Fibroblast of villous mesenchyme (primary cell): ENCODE measurements at places on chromosomes 7 and 10. TPM values are rescaled to one million over a fixed set of nuclear protein-coding genes. Genes with fewer than 3 reads are reported as not detected.

DNA sequence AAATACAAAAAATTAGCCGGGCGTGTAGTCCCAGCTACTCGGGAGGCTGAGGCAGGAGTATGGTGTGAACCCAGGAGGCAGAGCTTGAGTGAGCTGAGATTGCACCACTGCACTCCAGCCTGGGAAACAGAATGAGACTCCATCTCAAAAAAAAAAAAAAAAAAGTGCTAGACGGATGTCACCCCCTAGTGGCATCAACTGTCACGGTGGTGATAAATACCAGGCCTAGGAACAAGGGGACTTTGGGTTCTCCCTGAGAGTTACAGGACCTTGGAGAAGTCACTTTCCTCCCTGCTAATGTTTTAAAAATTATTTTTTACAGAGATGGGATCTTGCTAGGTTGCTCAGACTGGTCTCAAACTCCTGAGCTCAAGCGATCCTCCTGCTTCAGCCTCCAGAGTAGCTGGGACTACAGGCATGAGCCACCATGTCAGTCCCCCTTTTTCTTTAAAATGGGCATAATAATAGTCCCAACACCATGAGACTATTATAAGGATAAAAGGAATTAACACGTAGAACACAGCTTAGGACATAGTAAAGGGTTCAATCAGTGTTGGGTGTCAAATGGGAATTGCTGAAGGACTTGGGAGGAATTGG lies 2.6 kb upstream of the TMEM130 start:
- no peak for DNase-seq

GRCh38 chr10:8568401-8568800 lies 513.9 kb downstream of the GATA3 start:
- DNase-seq, result no peak

DNA sequence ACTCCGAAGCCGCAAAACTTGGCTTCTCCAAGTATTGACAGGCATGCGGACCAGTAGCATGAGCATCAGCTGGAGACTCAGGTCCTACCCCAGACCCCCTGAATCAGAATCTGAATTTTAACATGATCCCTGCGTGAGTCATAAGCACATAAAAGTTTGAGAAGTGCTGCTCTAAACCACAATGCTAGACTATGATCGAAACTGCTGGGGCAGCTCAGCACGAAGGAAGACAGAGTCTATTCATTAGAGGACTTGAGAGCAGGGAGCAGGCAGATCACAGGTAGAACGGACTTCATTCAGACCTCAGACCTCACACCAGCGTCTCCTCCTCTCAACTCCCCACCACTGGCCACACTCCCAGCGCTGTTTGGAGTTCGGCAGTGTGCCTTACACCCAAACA lies 16.9 kb downstream of the CAMK2G start:
- DNase-seq, result peak; percentile 36

DNA sequence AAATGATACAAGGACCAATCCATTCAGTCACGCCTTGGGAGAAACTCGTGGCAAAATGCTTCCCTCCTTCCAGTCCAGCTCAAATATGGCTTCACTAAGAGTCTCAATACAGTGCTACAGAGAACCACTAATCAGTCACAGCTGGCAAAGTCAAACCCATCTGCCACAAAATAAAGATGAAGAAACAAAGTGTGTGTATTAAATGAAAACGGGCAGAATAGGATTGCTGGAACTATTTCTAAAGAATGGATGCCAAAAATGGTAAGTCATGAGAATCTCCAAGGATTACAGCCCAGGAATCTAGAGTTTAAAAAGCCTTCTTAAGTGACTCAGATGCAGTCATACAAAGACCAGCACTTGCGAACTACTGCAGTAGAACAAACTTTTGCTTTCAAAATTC lies 61.9 kb downstream of the CACUL1 start:
- DNase-seq, result peak; percentile 76

DNA sequence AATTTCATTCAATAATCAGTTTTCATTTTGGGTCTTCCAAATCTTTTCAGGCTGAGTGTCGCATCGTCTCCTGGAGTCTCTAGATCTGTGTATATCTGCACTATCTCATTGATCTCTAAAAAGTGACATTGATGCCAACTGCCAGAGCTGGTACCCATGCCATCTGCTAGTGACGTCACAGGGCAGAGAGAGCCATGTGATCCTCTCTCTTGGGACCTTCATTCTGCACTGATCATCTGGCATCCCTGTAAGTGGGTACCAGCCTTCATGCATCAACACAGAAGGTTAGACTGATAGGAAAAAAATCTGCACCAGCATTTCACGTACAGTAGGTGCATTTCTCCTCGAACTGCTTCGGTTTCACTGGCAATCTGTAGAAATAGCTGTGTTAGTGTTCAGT lies at the start of gene NEUROD6:
TSS of gene NEUROD6 (minus strand) at position 124 of the 400 bp plus-strand sequence. CDS start 1,458 bp downstream, outside the sequence.
- DNase-seq, result no peak

GRCh38 chr10:94155722-94156271 lies 162.1 kb downstream of the PLCE1 start:
- no peak for DNase-seq

DNA sequence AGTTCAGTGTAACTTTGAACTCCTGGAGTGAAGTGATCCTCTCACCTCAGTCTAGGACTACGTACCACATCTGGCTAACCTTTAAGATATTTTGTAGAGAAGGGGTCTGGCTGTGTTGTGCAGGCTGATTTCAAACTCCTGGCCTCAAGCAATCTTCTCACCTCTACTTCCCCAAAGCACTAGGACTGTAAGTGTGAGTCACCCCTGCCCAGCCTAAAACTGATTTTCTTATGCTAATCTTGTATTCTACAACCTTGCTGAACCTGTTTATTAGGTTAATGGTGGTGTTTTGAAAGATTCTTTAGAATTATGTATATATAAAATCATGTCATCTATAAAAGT lies 58.0 kb downstream of the LCOR start:
- no peak for DNase-seq

DNA sequence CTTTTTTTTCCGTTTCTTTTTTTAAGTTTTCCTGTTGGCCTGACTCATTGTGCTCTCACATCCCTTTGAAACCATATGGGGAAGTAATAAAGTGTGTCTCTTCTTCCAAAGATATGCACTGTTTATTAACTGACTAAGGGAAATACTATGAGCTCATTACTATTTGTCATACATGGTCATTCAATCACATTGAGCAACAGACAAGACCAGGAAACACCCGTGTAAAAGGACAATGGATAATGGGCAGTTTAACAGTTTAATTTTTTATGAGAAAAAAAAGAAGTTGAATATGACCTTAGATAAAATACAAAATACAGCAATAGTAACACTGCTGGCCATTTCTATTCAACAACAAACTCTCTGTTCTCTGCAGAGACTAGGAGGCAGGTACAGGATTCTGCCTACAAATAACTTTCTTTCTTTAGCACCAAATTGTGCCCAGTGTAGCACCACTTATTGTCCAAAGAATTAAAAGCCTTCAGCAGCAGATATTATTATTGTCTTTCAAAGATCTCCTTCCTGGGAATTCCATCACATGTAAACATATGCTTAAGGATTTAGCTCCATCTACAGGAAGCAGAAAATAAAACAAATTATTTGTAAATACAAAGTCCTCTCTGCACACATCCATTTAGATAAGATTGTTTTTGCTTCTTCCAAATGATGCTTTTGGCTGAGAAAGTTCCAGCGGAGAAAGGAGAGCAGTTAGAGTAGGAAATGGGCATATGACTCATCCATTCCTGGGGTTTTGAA lies 55.0 kb upstream of the AKR1E2 start:
- peak; percentile 92 for DNase-seq

DNA sequence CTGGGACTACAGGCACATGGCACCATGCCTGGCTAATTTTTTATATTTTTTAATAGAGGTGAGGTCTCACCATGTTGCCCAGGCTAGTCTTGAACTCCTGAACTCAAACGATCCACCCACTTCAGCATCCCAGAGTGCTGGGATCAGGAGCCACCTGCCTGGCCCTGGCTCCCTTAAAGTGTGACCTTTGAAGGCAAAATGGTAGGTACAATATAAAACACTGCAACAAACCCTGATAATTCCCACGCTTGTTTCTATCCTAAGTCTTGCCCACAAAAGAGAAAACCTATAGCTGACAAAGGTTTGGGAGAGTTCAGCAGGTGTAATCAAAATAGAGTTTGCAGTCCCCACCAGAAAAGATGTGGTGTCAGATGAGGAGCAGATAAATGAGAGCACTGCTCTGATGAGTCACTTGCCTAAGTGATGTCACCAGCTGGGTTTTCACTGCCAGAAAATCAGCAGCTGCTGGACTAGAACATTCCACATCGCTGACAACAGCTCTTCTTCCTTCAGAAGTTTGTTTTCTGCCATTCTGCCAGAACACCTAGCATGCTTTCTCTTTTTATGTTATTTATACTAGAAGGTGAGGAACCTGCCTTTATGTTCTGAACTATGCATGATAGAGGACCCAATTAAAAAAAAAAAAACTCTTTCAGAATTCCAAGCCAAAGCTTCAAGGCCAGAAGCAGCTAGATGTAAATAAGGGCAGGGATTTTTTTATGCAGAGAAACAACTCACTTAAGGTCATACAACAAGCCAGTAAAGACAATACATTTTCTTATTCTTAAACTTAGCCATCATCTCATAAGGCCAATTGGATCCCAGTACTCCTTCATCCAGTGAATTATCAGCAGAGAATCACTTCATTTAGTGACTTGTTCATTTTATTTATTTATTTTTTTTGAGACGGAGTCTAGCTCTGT lies 18.0 kb downstream of the PURB start:
- DNase-seq, result peak; percentile 91

DNA sequence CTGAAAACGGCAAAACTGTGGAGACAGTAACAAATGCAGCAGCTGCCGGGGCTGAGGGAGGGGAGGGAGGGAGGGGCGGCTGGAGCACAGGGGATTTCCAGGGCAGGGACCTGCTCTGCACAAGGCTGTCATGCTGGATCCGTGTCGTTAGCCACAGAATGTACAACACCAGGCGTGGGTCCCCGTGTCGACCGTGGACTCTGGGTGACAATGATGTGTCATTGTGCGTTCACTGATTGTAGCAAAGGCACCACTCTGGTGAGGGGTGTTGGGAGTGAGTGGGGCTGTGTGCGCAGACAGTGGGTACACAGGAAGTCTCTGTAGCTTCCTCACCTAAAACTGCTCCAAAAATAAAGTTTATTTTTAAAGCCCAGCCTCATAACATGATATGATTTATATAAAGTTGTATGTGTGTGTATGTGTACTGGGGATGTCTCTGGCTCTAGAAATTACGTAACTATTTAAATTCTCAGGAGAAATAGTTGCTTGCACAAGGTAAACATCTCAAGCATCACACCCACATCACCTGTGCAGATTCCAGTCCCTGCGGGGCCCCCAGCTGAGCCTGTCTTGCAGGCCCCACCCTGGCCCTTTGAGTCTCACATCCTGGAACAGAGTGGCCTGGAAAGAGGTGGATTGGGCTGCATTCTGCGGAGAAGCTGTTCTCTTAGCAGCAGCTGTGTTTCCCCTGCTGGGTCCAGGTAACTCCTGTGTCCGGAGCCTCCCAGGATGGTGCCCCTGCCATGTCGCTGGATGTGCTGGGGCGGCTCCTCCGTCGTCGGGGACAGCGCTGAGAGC lies 135.7 kb downstream of the DYNC2I1 start:
- DNase-seq, result no peak

DNA sequence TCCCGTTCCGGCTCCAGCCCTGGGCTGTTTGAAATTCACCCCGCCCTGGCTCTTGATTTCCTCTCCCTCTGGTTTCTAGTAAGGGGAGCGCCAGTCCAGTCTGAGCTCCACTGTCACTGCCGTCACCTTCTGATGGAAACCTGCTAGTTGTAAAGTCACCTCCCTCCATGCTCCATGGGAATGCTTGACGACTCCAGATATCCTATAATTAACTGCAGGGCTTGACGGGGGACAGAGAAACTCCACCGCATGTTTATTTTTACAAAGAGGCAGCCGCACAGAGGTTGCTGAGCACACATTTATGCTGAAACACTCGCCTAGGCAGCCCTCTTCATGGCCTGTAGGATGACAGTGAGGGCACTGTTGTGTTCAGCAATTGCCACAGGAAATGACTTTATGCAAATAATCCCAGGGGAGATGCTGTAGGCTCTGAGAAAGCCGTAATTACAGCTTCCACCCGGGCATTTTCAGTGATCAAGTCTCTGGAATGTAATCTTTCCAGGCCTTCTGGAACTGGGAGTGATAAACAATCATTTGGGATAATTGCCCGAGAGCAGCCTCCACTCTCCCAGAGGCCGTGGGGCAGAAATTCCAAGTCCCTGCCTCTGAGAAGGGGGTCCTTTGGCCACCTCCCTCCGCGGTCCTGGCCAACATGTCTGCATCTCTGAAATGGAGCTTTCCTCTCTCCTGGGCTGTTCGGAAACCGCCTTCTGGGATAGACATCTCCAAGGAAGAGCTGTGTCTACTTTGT lies 300.5 kb downstream of the KLF6 start:
- DNase-seq, result peak; percentile 81

DNA sequence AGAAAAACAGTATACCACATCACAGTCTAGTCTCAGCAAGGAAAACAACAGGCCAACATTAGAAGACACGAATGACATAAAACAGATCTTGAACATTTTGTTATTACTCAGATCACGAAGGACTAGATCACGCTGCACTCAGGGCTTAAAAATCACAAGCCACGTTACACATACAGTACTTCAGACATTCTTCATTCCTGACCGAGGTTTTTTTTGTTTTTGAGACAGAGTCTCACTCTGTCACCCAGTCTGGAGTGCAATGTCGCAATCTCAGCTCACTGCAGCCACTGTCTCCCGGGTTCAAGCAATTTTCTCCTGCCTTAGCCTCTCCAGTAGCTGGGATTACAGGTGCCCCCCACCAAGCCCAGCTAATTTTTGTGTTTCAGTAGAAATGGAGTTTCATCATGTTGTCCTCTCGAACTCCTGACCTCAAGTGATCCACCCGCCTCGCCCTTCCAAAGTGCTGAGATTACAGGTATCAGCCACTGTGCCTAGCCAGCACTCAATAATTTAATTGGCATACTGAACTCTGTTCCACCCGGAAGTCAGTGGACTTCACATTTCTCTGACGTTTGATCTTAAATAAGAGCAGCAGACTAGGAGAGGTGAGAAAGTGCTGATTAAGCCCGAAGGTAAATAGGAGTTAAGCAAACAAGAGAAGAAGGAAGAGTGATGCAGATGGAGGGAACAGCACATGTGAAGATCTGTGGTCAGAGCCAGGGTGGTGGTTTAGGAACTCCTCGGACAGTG lies 3.5 kb downstream of the AIMP2 start:
- peak; percentile 85 for DNase-seq

GRCh38 chr10:52314822-52315552 lies 906 bp downstream of the DKK1 start:
- peak; percentile 48 for DNase-seq

- no peak for DNase-seq
Observed at GRCh38 chr7:74032624-74033371, 4.8 kb downstream of the ELN start.

The LGI1 gene
- not detected in 2 replicates for total RNA-seq

The AMPH gene
- 0.86 and 0.97 TPM in 2 replicates for total RNA-seq
